ELF-1 (cell line): ENCODE measurements at places on chromosomes 4 and X.
A peak's percentile ranks its signal among the peaks of the same experiment; 100 is the strongest.

DNA sequence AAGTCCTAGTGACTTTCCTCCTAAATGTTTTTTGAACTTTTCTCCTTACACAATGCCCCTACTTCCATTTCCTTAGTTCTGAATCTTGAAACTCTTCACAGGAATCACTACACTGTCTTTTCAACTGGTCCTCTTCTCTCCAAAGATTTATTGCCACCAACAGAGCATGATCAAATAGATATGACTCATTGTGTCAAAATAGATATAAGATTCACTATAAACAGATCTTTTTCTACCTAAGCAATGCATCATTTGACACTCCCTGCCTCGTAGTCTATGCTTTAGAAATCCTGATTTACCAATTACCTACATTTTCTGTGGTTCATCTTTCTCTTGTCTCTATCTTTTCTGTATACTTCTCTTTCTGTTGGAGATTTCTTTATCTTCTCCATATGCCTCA is 789.6 kb upstream of the SLIT2 start:
- DNase-seq: no peak

- peak; percentile 13 for DNase-seq
Observed at GRCh38 chrX:23035493-23035892, 35.7 kb downstream of the DDX53 start.

DNA sequence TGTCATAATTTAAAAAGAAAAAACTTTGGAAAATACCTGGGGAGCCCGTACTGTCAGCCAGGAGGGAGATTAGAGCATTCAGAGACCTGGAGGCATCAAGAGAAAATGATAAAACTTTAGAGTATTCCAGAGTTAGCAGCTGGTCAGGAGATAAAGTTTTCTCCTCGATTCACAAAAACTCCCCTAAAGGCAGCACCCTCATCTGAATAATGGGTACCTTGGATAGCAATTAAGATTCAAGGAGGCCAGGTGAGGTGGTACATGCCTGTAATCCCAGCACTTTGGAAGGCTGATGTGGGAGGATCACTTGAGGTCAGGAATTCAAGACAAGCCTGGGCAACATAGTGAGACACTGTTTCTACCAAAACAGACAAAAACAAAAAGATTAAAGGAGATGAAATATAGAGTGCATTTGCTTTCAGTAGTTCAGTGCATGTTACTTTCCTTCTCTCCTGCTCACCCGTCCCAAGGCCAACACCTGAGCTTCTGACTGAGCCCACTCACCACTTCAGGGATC is 18.6 kb upstream of the RAB40A start:
- no peak for DNase-seq

GRCh38 chr4:54669831-54670230 is 12.1 kb downstream of the KIT start:
- peak; percentile 14 for DNase-seq

GRCh38 chr4:85151786-85152185 is 185.3 kb upstream of the WDFY3 start:
- DNase-seq: no peak

- peak; percentile 52 for DNase-seq
Observed at GRCh38 chrX:10360116-10360515, 203.3 kb downstream of the CLCN4 start.

GRCh38 chr4:102143433-102143832 is 201.8 kb downstream of the SLC39A8 start:
- DNase-seq: no peak

- DNase-seq: no peak
Observed at GRCh38 chr4:24646798-24647460, 62.6 kb upstream of the DHX15 start.

DNA sequence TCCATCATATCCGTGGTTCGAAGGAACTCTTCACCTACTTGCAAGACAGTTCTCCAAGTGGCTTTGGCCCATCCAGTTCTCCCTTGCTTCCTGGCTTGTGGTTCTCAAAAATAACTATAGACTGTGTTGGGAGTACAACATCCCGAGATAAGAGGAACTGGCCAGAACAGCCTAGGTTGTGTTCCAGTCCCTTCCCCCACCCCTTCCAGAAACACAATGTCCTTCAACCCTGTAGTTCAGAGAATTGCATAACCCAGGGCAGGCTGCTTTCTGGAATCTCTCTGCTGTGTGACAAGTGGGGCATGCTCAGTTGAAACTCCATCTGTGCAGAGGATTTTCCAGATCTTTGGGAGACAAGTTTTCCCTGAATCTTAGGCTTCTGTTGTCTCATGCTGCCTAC is 206.5 kb downstream of the PCDH10 start:
- peak; percentile 39 for DNase-seq

GRCh38 chrX:154368630-154369448 is 5.6 kb downstream of the FLNA start:
- DNase-seq: peak; percentile 90

DNA sequence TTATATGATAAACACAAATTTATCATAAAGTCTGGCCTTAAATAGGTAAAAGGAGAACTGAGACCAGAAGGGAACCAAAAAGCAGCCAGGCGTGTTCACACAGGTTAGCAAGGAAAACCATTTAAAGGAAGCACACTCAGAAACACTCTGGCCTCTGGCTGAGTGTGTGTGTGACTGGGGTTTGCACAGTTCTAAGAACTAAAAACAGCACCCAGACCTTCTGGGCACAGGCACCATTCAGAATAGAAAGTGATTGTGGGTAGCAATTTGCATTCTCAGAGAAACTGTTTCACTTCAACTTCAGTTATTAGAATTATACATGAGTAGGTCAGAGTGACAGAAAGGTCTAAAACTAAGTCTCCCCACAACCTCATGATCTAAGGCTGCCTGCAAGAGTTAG is 10.0 kb downstream of the GPR82 start:
- no peak for DNase-seq

GRCh38 chr4:163665521-163666331 is 171.2 kb downstream of the TMA16 start:
- no peak for DNase-seq

DNA sequence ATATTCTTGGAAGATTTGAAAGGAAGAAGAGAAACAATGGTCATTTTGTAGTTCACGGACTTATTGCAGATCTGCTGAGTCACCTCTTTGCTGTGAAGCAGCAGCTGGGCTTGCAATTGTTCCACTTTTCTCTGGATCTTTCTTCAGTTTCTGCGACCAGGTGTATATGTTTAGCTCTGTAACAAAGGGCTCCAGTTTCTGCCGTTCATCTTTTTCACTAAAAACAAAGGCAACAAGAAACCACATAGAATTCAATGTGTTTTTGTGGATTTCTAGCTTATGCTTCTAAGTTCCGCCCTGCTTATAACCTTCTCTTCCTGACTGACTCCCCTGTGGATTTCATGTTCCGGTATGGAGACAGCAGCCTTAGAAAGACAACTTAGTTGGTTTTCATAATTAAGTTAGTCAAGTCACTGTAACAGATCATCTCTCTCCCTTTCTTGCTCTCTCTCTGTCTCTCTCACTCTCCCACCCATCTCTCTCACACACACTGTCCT is 121.6 kb upstream of the EPHA5 start:
- DNase-seq: no peak

GRCh38 chr4:185576962-185577950 is 41.9 kb upstream of the PDLIM3 start:
- DNase-seq: no peak

DNA sequence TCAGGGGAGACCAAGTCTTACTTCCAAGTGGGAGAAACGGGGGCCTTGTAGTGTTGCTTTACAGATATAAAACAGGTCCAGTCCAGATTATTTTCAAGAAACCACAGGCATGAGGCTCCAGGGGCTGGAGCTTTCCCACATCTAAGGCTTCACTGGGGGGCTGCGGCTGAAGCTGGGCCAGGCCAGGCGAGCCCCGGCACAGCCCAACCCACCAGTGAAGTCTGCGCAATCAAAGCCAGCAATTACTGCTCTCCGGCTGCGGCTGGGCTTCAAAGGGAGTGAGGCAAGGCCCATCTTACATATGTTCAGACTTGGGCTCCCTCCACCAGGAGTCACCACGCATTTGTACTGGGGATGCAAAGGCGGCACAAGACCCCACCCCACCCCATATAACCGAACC is 61.7 kb downstream of the HADH start:
- DNase-seq: peak; percentile 84
